ENCODE measurements at places on chromosomes 7 and 10. TPM values are rescaled to one million over a fixed set of nuclear protein-coding genes. Genes with fewer than 3 reads are reported as not detected.

- H3K27me3 ChIP-seq = no peaks in the 10 kb centered on the region
- no peaks in the 10 kb centered on the region for H3K4me1 ChIP-seq
- H3K27ac ChIP-seq = no peak overlapping the region
- no peak for DNase-seq
- H3K36me3 ChIP-seq = no peaks in the 10 kb centered on the region
These were observed 98.6 kb downstream of the DNAJC1 start for GRCh38 chr10:21904930-21905329.

CASD1 gene
- 35.6 TPM for total RNA-seq

ASZ1 gene
- total RNA-seq = not detected

DNA sequence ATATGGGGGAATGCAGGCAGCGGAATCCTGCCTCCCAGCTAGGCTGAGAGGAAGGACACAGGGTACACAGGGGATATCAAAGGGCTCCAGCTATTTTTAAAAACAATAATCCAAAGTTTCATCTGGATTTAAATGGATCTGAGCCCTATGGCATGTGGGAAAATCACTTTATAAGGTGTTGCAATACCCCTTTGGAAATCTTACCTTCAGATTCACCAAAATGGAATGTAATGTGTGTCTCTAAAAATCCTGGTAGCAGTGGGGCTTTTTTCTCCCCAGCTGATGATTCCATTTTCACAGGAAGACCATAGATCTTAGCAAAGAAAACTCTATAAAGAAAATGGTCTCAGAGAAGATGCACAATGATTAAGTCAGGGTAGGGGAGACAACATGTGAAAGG lies 722.2 kb downstream of the PARD3 start:
- H3K4me3 ChIP-seq = no peak overlapping the region
- no peaks in the 10 kb centered on the region for H3K27me3 ChIP-seq
- no peak for DNase-seq
- H3K27ac ChIP-seq = no peak overlapping the region

- no peak overlapping the region for H3K27ac ChIP-seq
- no peak overlapping the region for H3K4me3 ChIP-seq
- H3K27me3 ChIP-seq = no peaks in the 10 kb centered on the region
These were observed 58.8 kb downstream of the TSPAN12 start for GRCh38 chr7:120799147-120799546.

- no peaks in the 10 kb centered on the region for H3K4me1 ChIP-seq
- H3K4me3 ChIP-seq = no peak overlapping the region
- no peak for DNase-seq
- H3K27me3 ChIP-seq = no peaks in the 10 kb centered on the region
- H3K36me3 ChIP-seq = no peaks in the 10 kb centered on the region
- no peak overlapping the region for H3K27ac ChIP-seq
These were observed 158.5 kb downstream of the CACNA2D1 start for GRCh38 chr7:82284936-82285519.

DNA sequence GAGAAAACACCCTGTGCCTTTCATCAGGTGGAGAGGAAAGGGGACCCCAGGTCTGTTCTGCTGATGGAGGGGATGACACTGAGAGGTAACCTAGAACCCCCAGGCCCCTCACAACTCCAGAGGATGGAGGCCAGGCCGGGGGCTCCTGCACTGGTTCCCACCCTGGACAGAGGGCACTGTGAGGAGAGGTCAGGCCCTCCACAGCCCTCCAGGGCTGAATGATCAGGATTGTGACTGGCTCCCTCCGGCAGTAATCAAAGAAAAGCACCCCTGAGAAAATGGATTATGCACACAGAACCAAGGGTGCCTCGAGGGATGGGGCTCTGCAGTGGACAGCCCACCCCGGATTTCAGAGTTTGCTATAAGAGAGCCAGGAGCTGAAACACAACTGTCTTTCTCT lies 502.8 kb downstream of the TCERG1L start:
- no peak for DNase-seq
- no peaks in the 10 kb centered on the region for H3K36me3 ChIP-seq
- no peaks in the 10 kb centered on the region for H3K27me3 ChIP-seq
- no peak overlapping the region for H3K4me3 ChIP-seq

- peak; percentile 61 for DNase-seq
- H3K4me3 ChIP-seq = no peak overlapping the region
These were observed 9.7 kb upstream of the ANK3 start for GRCh38 chr10:60399328-60399727.

DNA sequence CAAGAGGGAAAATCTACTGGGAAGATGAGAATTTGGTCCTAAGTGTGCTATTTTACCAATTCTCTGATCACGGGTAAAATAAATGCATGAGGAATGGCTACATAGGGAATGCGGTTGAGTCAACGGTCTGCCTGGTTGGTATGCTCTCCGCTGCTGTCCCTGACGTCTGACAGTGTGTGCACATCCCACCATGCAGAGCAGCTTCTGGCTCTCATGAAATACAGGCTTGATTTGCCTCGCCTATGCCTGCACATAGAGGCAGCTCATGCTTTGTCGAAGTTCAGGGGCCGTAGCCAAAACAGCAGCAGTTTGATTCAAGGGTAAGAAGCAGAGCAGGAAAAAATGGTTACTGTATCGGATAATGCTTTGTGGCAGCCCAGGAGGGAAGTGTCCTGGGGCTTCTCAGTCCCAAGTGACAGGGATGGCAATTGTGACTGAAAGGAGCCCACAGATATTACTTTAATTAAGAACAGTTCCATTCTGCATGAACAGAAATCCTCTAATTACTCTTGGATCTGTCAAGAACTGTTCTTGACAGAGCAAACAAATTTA lies 268.4 kb upstream of the SLC26A5 start:
- no peak overlapping the region for H3K27ac ChIP-seq

DNA sequence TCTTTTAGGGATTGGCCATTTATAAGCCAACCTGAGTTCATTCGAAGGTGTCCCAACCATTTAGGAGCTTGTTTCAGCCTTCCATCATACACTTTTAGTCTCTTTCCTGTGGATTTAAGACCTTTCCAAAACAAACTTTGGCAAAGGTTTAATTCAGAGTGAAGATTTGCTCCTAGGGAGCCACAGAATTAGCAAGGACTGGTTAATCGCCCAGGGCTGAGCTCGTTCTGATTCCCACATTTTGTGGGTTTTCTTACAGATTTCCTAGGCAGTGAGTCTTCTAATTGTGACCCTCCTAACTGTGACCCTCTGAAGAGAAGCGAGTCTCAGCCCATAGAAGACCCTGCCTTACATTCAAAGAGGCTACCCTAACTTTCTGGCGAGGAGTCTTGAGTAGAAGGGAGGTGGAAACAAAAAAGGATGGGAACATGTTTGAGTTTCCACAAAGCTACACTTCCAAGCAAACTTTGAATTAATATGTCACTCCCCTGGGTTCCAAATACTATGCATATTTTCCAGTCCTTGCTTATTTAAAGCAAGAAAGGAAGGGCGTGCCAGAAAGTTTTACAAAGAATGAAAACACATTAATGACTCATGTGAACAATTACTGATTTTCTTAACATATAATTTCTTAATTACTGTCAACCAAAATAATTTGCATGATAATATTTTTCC lies 118.3 kb downstream of the ARID5B start:
- H3K36me3 ChIP-seq = no peaks in the 10 kb centered on the region
- H3K4me3 ChIP-seq = no peak overlapping the region
- no peak for DNase-seq
- peaks cover 25% of the 10 kb centered on the region for H3K4me1 ChIP-seq
- no peaks in the 10 kb centered on the region for H3K27me3 ChIP-seq

AEBP1 gene
- 40.4 TPM for total RNA-seq

PIK3CG gene
- 5.1 TPM for total RNA-seq

- H3K27ac ChIP-seq = no peak overlapping the region
- no peaks in the 10 kb centered on the region for H3K36me3 ChIP-seq
- no peak for DNase-seq
- H3K4me3 ChIP-seq = no peak overlapping the region
These were observed 43.0 kb downstream of the CH25H start for GRCh38 chr10:89164080-89164479.

ATAD1 gene
- 59.6 TPM for total RNA-seq

GRCh38 chr10:124357561-124357885 lies 61.2 kb downstream of the OAT start:
- no peaks in the 10 kb centered on the region for H3K27me3 ChIP-seq
- DNase-seq = no peak
- H3K36me3 ChIP-seq = no peaks in the 10 kb centered on the region
- H3K27ac ChIP-seq = no peak overlapping the region
- H3K4me3 ChIP-seq = no peak overlapping the region

SFRP5 gene
- 3.2 TPM for total RNA-seq

DHTKD1 gene
- total RNA-seq = 33.4 TPM

SKAP2 gene
- 25.6 TPM for total RNA-seq

Data from prostate gland (tissue), 2 donors.